ENCODE measurements at places on chromosomes 5 and 9.

GRCh38 chr5:160976181-160976580 is 124.2 kb upstream of the ATP10B start:
- DNase-seq = no peak

GRCh38 chr5:159103086-159103485 is 3.4 kb upstream of the EBF1 start:
- DNase-seq = no peak

- no peak for DNase-seq
Observed at GRCh38 chr5:60228676-60229075, 335.1 kb upstream of the PDE4D start.

GRCh38 chr5:76700571-76700970 is 15.4 kb upstream of the F2R start:
- DNase-seq = no peak

DNA sequence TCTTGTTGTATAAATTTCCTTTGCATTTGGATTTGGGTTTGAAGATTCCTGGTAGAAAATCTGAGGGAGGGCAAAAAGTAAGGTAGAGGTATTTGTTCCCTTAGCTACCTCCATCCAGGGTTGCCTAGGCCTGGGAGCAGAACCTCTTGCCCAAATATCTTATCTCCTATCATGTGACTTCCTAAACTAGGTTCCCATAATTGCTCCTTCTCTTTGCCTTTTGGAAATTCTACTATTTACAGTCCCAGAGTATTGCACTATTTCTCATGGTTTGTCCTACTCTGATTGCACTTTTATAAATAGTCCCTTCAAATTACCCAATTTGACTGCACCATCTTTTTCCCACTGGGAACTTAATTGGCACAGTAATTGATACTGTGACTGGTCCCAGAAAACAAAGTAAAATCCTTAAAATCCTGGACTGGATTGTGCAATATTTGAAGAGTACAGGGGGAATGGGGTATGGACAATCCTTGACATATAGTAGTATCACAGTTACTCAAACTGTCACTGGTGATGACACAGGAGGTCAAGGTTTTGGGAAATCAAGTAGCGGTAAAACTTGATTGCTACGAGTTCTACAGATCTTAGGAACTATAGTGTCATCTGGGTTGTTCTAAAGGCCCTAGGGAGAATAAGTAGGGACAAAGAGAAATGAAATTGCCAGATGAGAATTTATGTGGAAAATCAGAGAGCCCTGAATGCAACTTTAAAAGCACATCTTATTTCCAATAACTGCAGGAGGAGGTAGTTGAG is 31.5 kb upstream of the TMED7 start:
- DNase-seq = no peak

GRCh38 chr9:15416880-15417279 is 5.8 kb upstream of the SNAPC3 start:
- peak; percentile 47 for DNase-seq

DNA sequence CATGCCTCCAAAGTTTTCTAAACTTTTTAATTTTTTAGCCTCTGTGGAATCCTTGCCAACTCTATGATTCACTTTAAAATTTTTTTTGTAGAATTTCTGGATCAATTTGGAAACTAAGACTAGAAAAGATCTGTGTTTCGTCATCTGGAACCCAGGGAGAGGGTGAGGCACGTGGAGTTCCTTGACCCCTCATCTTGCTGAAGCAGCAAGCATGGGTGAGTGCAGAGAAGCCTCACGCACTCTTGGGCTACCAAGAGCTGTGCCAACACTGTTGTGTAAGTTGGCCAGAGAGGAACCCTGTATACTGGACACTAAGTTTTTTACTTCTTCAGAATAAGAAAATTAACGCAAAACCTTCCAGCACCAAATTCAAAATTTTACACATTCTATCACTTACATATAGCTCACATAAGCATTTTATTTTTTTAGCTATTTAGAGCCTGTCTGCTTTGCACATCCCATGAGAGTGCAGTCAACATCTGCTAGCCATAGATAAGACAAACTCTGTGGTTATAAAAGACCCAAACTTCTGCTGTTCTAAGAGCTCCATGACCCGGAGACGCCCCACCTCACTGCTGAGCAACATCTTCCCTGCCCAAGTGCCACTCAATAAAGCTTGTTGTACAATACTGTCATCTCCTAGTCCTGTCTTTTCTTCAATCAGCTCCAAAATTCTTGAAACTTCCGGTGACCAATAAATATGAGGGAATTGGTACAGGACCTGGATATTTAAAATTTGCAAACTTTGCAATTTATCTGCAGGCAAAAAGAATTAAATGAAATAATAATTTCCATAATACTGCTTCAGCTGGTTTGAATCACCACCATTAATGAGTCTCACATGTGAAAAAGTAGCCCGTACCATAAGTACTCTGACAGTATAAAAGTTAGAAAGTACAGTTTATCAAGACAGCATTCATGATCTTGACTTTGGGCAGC is 69.7 kb upstream of the ADCY2 start:
- no peak for DNase-seq

GRCh38 chr5:139915834-139916233 is 120.2 kb downstream of the PSD2 start:
- no peak for DNase-seq

Data from stimulated activated CD4-positive, alpha-beta T cell treated with anti-CD3 and anti-CD28 coated beads, Interleukin-15, amount 100 ng/mL, for 24 hours (primary cell).